ENCODE measurements at places on chromosomes 4 and X.
A peak's percentile ranks its signal among the peaks of the same experiment; 100 is the strongest.

GRCh38 chr4:140256335-140256734, 102.4 kb upstream of the MAML3 start:
- no peak for DNase-seq

DNA sequence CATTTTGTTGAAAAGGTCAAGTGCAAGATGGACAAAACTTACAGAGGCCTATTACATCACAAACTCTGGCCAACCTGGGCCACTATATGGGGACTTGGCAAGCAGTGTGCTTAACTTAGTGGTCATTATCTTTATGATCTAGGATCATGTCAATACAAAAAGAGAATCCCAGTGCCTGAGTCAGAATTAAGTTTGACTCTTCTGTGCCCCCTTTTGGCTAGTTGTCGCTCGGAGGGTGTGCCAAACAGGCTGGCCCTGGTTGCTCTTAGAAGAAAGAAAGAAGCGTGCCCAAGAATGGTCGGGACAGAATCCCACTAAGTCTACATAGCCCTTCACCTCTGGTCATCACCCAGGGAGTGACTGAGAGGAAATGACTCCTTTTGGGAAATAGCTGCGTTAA, 100.1 kb downstream of the EIF4E start:
- peak; percentile 24 for DNase-seq

GRCh38 chr4:7754565-7755262, 184.9 kb downstream of the AFAP1 start:
- DNase-seq = no peak

DNA sequence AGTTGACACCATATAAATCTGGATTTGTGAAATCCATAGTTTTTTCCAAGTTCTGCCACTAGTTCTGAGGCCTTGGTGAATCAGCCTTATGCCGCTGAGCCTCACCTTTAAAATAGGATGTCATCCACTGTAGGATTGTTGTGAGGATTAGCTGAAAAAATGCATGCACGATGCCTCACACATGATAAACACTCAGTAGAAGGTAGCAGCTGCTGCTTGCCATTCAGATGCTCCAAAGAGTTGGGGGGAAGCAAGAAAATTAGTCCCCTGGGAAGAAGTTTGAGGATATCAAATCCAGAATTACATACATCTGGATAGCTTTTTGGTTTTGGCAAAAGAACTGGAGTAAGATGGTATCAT, 7.4 kb downstream of the MMAA start:
- DNase-seq = no peak

GRCh38 chr4:189302719-189303118, 638.0 kb upstream of the FRG1 start:
- no peak for DNase-seq

- DNase-seq = no peak
Measured at GRCh38 chrX:111854556-111855490, 21.2 kb upstream of the TRPC5OS start.

DNA sequence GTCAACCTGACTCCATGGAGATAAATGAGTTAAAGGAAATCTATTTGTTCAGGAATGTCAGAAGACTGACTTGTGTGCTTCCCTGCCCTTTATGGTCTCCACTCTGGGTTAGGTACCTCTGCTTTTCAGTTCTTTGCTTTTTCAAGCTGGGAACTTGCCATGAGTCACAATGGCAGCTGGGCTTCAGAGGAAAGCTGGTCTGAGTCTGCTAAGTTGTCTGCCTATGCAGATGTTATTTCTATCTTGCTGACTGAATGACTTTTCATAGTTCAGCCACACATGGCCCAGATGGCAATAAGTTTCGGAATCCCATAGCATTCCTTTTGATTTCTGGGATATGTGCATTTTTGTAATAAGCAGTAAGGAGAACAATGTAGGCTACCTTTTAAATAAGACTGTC, 337.9 kb upstream of the FGF13 start:
- no peak for DNase-seq

- no peak for DNase-seq
Measured at GRCh38 chr4:384311-385010, 46.8 kb downstream of the ZNF141 start.

DNA sequence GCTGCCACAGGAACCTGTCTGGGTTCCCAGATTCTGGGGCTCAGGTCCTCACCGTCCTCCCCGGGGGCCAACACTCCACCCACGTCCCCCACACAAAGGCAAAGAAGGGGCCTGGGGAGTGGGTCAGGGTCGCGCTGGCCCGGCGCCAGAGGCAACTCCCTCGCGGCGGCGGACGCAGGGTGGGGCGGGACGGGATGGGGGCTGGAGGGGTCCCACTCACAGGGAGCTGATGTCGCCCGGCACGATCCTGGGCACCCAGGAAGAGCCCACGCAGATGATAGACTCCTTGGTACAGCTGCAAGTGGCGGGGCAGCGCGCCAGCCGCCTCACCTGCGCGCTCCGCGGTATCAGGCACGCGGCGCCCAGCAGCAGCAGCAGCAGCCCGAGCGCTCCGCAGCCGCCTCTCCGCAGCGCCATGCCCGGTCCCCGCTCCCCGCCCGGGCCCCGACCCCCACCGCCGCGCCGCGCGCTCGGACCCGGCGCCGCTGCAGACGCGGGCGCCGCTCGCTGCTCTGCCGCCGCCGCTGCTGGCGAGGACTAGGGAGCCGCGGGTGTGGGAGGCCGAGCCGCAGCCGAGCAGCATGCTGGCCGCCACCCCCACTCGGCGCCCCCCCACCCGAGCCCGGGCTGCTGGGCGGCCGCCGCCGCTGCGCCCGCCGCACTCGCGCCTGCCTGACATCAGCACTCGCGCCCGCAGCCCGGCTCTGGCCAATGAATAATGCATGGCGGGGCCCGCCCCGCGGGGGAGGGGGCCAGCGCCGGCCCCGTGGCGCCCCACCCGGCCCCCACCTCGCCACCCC, at the start of gene LGI2:
Gene LGI2 (minus strand): TSS at position 670 of the 800 bp plus-strand sequence. CDS start 253 bp downstream, at position 417.
- DNase-seq = no peak
